ENCODE measurements at places on chromosomes 4 and X.

DNA sequence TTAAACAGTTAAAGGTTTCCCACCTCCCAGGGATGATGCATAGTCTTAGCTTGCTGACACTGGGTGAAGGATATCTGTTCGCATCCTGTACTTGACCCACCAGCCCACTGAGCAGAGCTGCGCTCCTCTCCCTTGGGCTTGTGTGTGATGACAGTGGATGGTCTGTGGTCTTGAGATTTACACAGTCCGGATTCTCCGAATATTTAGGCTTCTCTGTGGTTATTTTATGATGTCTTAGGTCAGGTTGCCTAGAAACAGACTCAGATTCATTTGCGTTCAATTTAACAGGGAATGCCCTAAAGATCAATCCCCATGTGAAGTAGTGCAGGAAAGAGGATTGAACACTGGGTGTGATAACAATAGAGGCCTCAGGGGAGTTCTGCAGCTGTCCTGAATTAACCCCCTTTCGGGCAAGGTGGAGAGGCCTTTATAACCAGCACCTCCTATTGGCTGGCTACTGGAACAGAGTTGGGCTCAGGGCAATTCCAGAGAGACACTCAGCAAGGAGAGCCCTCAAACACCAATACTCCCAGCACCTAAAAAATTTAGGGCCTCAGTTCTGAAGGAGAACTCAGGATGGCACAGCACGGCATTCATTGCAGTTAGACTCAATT lies 653.2 kb upstream of the GALNT7 start:
- no peak for DNase-seq

GRCh38 chrX:123830309-123830708 lies 29.5 kb upstream of the XIAP start:
- DNase-seq = no peak

- no peak for DNase-seq
These were observed 14.8 kb downstream of the FAM53A start for GRCh38 chr4:1669270-1669669.

GRCh38 chr4:76665153-76665552 lies 230.1 kb downstream of the SHROOM3 start:
- DNase-seq = peak; percentile 49

GRCh38 chr4:48665555-48666186 lies 114.4 kb downstream of the FRYL start:
- peak; percentile 11 for DNase-seq

GRCh38 chr4:94559351-94559806 lies 107.6 kb downstream of the PDLIM5 start:
- peak; percentile 41 for DNase-seq

DNA sequence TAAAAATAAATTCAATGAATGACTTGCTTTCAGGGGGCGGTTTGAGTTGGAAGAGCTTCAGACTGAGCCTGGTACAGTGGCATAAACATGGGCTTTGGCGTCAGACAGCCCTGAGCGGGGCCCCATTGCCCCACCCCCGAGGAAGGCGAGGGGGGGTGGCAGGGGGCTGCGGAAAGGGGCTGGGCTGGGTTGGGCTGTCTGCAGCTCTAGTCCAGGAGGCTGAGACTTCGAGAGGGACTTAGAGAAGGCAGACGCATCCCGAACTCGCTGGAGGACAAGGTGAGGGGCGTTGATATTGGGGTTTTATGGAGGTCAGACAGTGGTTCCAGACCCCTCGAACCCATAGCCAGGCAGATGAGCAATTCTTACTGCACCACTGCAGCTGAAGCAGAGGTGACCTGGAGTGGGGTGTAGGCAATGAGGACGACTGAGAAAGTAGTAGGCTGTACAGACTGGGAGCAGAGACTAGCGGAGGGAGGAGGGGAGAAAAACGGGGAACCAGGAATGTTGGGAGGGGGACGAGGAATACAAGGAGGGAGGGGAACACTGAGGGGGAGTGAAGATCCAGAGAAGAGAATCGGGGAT lies at the start of gene MAGED2:
TSS of gene MAGED2 (plus strand) at position 222 of the 585 bp plus-strand sequence. CDS start 1,587 bp downstream, outside the sequence.
- DNase-seq = no peak

GRCh38 chr4:156906325-156906724 lies 65.3 kb downstream of the PDGFC start:
- no peak for DNase-seq

DNA sequence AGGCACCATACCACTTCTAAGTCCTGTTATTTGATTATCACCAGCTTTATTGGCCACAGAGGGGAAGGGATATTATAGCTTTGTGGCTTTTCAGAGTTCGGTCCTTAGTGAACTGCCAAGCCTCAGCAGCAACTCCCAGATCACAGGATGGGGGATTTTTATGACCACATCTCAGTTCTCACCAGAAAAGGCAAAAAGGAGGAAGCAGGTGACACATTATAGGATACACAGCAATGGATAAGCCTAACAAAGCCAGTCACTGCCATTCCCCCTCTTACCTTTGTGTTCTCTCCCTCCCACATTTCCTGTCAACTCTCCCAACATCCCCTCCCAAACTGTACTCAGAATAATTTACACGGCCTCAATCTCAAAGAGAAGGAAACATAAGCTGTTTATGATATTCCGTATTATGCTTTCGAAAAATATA lies 142.8 kb downstream of the MGST2 start:
- DNase-seq = no peak

DNA sequence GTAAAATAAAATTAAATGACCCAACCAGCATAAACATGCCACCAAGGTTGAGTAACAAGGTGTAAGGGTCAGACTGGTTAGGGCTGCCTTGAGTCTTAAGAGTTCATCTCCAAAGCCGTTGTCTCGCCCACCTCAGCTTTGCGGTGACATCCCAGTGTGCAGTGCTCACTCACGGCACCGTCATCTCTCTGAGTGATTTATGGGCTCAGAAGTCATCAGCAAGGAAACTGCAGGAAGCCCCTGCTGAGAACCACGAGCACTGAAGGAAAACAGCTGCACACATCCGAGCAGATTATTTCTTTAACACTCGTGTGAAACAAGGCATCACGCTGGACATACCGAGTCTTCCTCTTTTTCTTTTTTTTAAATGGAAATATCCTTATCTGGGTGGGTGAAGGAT lies 411.1 kb downstream of the TRIML1 start:
- DNase-seq = no peak

- no peak for DNase-seq
These were observed 13.7 kb downstream of the PFKFB1 start for GRCh38 chrX:54980334-54980733.

DNA sequence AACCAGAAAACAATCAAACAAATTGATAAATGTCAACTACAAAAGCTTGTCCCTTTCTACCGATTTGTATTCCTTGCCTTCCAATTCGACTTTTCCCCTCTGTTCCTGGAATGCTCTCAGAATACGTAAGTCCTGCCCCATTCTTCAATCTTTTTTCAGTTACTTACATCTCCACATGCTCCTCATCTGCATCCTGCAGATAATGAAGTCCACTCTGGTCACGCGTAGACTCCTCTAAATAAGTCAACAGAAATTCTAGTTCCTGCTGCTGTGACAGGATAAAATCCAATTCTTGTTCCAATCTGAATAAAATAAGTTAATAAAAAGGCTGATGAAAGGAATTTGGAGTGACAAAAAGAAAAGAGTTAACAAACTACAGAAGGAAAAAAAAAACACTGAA lies 34.4 kb upstream of the RBM41 start:
- no peak for DNase-seq

DNA sequence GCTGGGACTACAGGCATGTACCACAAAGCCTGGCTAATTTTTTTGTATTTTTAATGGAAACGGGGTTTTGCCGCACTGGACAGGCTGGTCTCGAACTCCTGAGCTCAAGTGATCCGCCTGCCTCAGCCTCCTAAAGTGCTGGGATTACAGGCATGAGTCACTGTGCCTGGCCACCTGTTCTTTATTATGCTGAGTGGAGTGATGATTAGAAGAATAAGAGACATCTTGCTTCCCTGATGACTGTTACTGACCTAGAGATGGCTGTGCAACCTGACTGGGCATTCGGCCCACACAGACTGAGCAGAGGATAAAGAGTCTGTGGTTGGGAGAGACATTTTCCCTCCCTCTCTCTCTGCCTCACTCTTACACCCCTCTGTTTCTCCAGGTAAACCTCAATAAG lies 56.7 kb downstream of the SPINK2 start:
- peak; percentile 33 for DNase-seq

GRCh38 chrX:148741441-148741840 lies 241.0 kb downstream of the AFF2 start:
- no peak for DNase-seq

All from HFFc6 (cell line).